ENCODE measurements at places on chromosomes 5 and 9.

DNA sequence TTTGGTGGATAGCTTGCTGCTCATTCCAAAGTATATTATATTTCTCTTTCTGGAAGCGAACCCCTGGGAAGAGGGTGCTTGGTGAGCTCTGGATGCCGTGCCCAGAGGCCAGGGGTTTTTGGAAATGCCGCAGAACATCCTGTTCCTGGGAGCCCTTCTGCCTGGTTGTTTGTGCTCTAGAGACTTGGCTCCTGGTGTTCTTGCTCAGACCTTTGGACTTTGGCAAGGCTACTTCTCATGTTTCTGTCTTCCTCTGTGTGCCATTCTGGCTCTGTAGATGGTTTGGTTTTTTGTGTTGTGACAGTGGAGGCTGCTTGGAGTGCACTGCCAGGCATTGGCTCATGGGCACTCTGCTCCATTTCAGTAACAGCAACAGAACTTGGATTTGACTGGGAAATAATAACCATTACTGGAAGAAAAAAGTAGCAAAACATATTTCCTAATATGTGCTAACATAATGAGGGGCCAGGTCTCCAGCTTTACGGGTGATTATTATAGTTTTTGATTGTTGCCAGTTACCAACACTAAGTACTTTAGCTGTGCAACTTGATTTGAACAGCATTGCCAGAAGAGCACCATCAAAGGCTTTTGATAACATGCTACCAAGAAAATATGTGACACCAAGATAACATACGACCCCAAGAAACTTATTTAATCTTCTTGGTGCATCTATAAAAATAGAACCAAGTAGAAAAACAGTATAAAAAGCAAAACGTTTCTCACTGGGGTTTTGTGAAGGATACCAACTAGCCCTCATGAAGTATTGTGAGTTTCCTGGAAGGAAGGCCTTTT, 94.2 kb downstream of the PCSK1 start:
- no peak for DNase-seq

GRCh38 chr5:57761513-57761912, 278.9 kb upstream of the ACTBL2 start:
- no peak for DNase-seq

DNA sequence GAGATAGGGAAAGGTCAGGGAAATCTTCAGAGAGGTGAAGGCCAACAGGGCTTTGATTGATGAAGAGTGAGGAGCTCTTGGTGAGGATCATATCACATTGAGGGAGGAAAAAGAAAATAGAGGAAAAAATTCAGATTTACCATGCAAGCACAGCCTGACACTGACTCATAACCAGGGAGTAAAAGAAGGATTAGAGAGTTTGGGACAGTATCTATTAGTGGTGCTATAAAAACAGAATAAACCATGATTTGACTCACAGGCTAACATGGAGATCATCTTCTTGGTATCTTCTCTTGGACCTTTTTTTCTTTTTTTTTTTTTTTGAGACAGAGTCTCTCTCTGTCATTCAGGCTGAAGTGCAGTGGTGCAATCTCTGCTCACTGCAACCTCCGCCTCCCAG, 44.4 kb downstream of the MUSK start:
- DNase-seq: no peak

DNA sequence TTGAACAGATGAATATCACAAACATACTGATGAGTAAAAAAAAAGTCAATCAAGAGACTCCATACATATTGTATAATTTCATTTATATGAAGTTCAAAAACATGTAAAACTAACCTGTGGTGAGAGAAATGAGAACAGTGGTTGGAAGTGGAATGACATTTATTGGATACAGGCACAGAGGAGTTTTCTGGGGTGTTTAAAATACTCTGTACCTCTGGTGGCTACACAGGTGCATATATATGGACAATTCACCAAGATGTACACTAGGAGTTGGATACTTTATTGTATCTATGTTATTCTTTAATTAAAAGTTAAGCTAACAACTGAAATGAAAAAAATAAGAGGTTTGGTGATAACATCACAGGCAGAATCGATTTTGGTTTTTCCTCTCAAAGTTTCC, 14.1 kb downstream of the FOXD1 start:
- no peak for DNase-seq

- DNase-seq: no peak
Measured at GRCh38 chr9:134722120-134722701, 80.6 kb downstream of the COL5A1 start.

GRCh38 chr5:59863777-59864176, 29.7 kb downstream of the PDE4D start:
- DNase-seq: no peak

DNA sequence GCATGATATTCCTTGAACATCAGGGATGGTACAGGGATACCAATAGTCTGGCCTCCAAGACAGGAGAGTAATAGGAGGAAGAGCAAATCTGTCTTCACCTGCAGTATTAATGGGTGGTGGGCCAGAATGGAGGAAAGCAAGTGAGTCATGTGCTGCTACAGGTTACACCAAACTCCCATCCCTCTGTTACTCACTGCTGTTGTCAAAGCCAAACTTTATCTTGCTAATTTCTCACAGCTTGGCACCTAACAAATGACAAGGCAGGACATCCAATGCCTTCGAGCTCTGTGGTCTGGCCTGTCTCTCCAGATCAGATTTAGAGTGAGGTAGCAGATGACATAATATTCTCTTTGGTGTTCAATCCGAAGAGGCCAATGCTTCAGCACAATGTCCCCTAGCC, 26.8 kb downstream of the PLAC8L1 start:
- DNase-seq: no peak

DNA sequence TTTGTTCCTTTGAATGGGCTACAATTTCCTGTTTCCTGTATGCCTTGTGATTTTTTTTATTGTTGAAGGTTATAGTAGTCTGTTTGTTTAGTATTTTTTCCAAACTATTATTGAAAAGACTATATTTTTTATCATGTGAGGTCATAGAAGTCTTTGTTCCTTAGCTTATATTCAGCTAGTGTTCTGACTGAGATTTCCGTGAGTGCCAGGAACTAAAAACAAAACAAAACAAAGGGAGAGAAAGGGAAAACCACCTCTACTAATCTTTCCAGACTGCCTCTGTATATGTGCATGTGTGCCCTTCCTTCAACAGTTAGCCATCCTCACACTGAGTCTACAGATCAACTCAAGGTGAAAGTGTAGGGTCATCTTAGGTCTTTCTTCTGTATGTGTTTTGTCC, 79.0 kb downstream of the OSTF1 start:
- no peak for DNase-seq

- DNase-seq: no peak
Measured at GRCh38 chr5:152551061-152551460, 146.0 kb upstream of the NMUR2 start.

DNA sequence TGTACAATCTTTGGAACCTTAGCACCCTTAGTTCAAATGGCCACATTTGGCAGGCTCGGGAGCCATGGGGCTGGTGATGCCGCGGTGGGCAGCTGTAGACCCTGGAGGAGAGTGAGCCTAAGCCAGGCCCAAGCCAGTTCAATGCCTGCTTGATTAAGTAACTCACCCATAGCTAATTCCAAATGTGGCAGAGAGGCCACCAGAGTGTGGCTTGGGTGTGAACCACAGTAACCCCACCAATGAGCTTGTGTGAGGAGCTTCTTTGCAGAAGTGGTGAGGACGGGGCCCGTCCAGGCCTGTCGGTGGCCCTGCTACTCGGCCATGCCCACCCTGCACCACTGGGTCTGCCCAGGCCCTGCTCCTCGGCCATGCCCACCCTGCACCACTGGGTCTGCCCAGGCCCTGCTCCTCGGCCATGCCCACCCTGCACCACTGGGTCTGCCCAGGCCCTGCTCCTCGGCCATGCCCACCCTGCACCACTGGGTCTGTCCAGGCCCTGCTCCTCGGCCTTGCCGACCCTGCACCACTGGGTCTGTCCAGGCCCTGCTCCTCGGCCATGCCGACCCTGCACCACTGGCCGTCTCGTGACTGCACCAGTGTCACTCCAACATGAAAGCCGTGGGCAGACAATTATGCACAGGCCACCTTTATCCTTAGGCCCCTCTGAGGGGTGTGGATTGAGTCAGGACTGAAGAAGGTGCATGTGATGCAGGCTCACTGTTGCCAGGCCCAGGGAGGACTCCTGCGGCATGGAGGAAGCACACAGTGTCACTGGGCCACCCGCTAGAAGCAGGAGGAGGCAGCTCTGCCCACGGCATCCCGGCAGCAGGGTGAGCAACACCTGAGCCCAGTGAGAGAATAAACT, 75.4 kb downstream of the MRPL36 start:
- DNase-seq: no peak

GRCh38 chr5:161851691-161852299, 3.9 kb downstream of the GABRA1 start:
- no peak for DNase-seq

DNA sequence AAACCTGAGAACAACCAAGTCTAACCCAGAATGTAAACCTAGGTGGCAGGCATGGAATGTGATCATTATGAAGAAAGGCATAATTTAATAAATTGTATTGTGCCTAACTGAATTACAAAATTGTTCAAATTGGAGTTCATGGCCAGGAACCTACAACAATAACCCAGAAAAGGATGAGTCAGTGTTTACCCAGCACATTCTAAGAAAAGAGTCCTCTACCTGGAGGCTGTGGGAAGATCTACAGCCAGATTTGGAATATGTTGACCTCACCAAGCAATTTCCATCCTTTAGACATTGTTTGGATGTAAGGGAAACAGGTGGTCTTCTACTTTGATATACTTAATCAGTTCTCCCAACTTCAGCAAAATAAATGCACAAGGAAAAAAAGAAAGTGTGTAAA, 152.2 kb downstream of the TMEM161B start:
- DNase-seq: no peak

- no peak for DNase-seq
Measured at GRCh38 chr5:159779481-159779880, 136.8 kb upstream of the ADRA1B start.

DNA sequence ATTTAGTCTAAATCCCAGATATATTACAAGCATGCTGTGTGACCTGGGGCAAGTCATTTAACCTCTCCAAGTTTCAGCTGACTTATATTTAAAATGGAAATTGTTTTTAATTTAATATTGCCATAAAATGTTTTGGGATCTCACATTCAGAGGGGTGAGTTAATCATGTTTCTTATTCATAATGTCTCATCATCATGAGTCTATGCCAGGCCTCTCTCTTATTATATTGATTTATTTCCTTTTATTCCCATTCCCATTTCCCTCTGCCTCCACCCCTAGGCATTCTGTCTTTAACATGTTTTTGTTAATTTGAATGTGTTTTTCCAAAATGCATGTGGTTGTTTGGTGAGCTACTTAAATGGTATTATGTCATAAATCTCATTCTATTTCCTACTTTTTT, 39.0 kb upstream of the TTC1 start:
- DNase-seq: no peak

DNA sequence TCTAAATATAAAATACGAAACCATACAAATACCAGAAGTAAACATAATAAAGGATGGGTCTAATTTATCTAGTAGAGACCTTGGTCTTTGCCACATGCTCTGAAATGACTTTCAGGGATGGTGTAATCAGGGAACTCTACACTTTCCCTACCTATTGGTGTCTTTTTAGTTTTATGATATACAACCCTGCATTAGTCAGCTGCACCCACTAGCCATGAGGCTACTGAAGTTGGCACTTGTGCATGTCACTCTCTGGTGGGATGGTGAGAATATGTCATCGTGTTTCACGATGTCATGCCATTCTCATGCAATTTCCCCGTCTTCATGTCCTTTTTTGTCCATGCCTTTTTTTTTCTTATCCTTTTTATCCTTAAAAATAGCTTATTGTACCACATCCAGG, 234.9 kb upstream of the ACTBL2 start:
- DNase-seq: no peak

DNA sequence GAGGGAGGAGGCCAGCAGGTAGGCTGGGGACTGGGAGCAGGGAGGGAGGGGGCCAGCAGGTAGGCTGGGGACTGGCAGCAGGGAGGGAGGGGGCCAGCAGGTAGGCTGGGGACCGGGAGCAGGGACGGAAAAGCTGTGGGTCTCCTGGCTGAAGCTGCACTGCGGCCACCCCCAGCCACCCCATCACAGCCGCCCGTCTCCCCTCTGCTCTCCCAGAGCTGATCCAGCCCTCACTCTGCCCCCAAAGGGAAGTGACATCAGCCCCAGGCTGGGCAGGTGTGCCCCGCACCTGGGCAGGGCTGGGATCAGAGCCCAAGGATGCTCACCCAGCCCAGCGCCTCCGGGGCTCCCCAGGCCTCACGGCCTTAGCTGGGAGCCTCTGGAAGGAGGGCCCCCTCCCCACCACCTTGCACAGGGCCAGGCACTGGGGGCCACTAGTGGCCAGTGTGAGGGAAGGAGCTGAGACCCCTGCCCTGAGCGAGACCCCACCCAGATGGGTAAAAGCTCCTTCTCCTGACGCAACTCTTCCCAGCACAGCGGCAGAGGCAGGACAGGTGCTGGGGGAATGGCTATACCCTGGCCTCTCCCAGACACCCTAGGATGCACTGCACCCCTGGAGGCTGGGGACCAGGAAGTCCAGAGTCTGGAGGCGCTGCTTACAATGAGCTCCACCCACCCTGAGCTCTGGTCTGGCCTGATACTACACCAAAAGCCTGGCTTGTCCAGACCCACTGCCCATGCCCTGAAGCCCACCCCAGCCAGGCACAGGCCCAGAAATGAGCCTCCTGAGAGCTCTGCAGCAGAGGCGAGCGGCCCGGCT, 11.6 kb downstream of the AGPAT2 start:
- no peak for DNase-seq

- DNase-seq: no peak
Measured at GRCh38 chr9:84212982-84213381, 127.6 kb downstream of the SLC28A3 start.

GRCh38 chr5:143524338-143524945, 121.0 kb upstream of the NR3C1 start:
- DNase-seq: no peak

DNA sequence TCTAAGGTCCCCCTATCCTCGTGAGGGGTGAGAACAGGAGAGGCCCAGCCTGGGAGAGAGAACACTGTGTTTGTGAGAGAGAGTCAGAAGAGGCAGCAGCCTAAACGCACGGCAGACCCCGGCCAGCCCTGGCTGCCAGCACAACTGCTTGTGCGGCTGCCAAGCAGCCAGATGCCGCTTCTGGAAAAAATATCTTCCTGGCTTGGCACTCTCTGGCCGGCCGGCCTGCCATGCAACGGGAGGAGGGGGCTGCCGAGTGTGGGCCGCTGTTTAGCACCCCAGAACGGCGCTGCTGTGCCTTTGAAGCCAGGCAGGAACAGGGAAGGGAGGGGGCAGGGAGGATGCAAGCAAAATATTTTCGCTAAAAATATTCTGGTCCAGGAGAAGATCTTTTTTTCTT, 105.0 kb downstream of the FGF18 start:
- DNase-seq: no peak

GRCh38 chr5:88094403-88094802, 174.2 kb downstream of the TMEM161B start:
- DNase-seq: no peak

GRCh38 chr5:126675338-126675737, 74.6 kb downstream of the PHAX start:
- DNase-seq: no peak

Data from NCI-H226 (cell line).